ENCODE measurements at places on chromosomes 3 and 15.

GRCh38 chr15:67761343-67761742 is 64.0 kb upstream of the SKOR1 start:
- H3K4me3 ChIP-seq, result no peak overlapping the region
- no peaks in the 10 kb centered on the region for H3K27me3 ChIP-seq
- H3K4me1 ChIP-seq, result peaks cover 20% of the 10 kb centered on the region
- no peak overlapping the region for H3K27ac ChIP-seq
- no peaks in the 10 kb centered on the region for H3K36me3 ChIP-seq

- H3K27me3 ChIP-seq, result no peaks in the 10 kb centered on the region
- H3K4me3 ChIP-seq, result no peak overlapping the region
- H3K36me3 ChIP-seq, result no peaks in the 10 kb centered on the region
- H3K4me1 ChIP-seq, result no peaks in the 10 kb centered on the region
- H3K27ac ChIP-seq, result no peak overlapping the region
Measured at GRCh38 chr15:69692342-69692741, 239.7 kb downstream of the RPLP1 start.

DNA sequence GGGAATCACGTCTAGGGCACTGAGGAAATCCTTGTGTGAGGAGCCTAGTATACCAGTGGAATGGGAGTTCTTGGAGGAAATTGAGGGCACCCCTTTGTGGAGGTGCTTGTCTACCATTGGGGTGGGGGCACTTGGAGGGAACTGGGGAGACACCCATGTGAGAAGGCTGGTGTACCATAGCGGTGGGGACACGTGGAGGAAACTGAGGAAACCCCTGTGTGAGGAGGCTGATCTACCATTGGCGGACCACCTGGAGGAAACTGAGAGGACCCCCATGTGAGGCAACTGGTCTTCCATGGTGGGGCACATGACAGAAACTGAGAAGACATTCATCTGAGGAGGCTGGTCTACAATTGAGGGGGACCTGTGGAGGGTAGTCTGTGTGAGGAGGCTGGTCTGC is 164.5 kb downstream of the FBLN2 start:
- H3K36me3 ChIP-seq, result no peaks in the 10 kb centered on the region
- H3K27ac ChIP-seq, result no peak overlapping the region
- H3K27me3 ChIP-seq, result no peaks in the 10 kb centered on the region
- H3K4me3 ChIP-seq, result no peak overlapping the region

DNA sequence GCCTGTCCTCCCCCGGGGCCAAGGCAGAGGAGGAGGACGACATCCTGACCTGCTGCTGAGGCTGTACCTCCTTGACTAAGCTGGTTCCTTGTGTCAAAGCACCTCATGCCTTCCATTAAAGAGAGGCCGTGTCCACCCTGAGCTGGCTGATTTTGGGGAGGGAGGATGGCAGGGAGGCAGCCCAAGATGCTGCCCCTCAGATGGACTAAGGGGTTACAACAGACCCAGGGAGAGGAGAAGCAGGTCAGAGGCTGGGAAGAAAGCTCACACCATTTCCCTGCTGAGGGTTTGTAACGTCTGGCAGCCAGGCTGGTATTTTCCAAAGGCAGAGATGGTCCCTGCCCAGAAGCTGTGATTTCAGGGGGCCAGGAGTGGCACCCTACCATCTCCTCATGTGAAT is 2.7 kb upstream of the ITIH3 start:
- H3K27me3 ChIP-seq, result no peaks in the 10 kb centered on the region
- no peak overlapping the region for H3K4me3 ChIP-seq
- H3K4me1 ChIP-seq, result no peaks in the 10 kb centered on the region
- no peak overlapping the region for H3K27ac ChIP-seq
